Brain microvascular endothelial cell (primary cell): ENCODE measurements at places on chromosomes 1 and 21.
A peak's percentile ranks its signal among the peaks of the same experiment; 100 is the strongest.

DNA sequence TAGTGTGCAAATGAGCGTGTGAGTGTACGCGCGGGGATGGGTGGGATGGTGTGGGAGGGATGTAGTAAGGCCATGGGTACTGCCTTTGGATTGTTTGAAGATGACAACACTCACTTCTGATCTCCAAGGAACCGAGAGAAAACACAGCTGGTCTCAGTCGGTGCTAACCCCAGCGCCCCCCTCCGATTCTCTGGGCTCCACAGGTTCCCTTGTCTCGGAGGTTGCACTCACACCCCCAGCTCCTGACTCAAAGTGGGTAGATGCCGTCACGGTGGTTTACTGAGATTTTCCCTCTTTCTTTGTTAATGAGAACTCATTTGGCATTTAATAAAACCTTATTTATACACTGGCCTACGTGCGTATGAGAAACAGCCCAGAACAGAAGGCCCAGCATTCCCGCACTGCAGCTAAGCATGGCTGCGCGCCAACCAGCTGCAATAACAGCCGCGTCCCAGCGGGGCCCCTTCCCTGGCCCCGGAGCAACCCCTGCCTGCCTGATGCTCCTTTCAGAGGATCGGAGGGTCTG is 25.8 kb downstream of the ABCA4 start:
- DNase-seq, result peak; percentile 99

DNA sequence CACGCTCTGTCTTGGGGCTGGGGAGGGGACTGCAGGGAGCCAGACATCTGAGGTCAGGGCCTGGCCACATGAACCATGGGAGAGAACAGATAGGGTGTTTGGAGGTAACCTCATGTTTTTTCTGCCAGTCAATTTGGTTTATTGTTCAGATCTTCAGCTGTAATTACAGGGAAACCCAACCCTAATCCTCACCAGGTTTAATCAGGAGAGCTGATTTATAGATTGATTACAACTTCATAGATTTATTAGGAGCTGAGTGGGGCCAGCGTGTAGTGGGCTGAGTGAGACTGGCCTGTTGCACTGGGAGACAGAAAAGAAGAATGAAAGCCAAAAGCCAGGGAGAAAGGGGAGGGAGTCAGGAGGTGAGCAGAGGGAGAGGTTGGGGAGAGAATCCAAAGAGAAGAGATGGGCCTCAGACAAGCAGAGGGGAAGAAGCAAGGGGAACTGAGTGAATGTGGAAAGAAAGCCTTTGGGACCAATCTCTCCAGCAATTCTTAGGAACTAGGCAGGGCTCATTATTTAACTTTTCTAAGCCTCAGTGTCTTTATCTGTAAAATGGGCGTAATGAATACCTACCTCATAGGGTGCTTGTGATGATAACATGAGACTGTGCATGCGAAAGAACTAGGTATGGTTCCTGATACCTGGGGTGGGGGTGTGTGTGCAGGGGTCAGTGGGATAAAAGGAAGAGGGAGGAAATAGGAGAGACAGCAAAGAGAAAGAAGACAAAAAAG is 17.0 kb upstream of the STUM start:
- no peak for DNase-seq

GRCh38 chr1:29237129-29237821 is 953 bp downstream of the PTPRU start:
- DNase-seq, result peak; percentile 18

- DNase-seq, result peak; percentile 48
These were observed 778 bp downstream of the EVI5 start for GRCh38 chr1:92784021-92784638.

GRCh38 chr21:16713331-16714117 is 799.3 kb upstream of the CXADR start:
- no peak for DNase-seq

- DNase-seq, result peak; percentile 60
These were observed 24.4 kb downstream of the DHRS3 start for GRCh38 chr1:12593621-12594066.
